ENCODE measurements at places on chromosomes 12 and 14.

DNA sequence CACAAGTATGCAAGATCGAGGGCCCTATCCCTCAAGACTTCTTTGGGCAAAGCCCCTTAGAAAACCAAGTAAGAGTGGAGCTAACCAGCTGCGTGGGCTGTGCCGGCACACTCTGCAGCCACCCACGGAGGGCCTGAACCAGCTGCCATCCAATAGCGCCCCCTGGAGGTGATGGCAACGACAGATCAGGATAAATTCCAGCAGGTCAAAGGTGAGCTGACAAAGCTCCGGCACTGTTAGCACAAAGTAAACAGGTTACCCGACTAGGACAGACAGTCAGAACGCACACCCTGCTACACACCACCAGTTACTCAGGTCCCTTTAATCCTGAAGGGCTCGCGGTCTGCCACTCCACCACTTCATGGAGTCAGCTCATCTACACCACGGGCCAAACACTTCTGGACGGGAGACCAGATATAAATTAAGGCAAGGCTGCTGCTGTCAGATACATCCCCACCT lies 4.9 kb downstream of the ZBTB39 start:
- no peak for DNase-seq

DNA sequence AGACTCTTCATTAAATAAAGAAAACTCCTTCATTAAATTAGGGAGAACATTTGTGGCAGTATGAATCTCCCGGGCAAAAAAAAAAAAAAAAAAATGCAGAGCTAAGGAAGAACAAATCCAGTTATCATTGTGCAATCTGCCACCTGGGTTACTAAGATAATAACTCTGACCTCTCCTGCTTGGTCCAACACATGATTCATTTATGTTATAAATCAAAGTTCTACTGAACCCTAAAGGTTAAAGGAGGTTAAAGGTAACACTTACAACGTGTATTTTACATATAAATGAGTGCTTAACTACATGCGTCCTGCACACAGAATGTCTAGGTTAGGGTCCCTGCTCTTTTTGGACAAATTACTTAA lies 4.2 kb downstream of the TGFB3 start:
- no peak for DNase-seq

DNA sequence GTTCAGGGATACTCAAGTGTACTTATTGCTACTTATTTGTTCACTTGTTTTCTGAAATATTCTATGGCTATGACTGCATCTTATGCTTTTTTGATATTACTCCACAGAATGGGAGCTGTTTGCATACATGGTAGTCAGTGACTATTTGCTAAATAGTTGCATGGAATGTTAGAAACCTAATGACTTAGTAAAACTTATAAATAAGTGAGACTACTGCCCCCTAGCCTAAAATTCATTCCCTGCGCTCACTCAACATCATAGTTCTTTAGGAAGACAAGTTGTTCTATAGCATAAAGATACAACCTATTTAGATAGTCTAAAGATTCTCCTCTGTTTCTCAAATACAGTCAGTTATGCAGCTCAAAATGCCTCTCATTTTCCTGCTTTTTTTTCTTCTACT lies 305.5 kb downstream of the CEP128 start:
- DNase-seq = no peak

DNA sequence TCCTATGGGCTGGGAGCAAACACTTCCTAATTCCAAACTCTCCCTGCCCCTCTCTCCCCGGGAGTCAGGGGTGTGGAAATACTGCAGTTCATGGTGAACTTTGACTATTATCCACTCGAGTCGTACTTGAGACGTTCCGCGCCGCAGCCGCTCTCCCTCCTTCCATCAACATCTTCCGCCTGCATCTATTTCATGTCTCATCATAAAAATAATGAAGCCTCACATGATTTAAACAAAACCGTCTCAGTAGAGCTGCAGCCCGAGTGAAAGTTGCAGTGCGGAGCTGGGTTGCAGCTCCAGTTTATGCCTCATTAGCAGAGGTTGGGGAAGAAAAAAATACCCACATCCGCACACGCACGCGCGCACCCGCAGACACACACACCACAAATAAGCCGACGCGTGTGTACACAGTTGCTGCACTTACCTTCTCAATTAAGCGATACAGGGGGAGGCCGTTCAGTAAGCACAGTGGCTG lies 283 bp downstream of the LMO3 start:
- DNase-seq = no peak

- no peak for DNase-seq
Observed at GRCh38 chr12:14982991-14983390, 10.1 kb downstream of the PDE6H start.

- DNase-seq = no peak
Observed at GRCh38 chr12:1131811-1132224, 140.8 kb downstream of the ERC1 start.

- DNase-seq = peak; percentile 29
Observed at GRCh38 chr14:67704484-67705089, 2.9 kb downstream of the RDH12 start.

DNA sequence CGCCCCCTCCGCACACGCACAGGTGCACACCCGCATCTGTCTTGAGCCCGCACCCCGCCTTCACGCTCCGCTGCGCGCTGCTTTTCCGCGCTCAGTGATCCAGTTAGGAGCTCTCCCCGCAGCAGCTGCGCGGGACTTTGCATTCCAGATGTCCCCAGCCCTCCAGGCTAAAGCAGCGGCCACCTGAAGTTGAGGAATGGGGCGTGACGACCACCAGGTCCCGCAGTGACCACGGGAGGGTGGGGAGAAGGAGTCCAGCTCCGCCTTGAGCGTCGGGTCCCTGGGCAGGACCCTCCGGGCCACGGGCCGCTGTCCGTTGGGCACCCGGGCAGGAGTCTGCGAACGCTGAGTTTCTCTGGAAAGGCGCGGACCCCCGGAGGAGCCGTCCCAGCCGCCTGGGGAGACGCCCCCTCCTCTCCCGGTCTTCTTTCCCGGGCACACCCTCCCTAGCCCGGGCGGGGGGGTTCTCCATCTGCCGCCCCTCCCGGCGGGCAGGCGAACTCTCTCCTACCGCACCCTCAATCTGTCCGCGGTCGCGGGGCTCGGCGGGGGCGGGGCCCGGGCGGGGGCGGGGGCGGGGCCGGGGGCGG lies 334 bp upstream of the TMEM132C start:
- no peak for DNase-seq

DNA sequence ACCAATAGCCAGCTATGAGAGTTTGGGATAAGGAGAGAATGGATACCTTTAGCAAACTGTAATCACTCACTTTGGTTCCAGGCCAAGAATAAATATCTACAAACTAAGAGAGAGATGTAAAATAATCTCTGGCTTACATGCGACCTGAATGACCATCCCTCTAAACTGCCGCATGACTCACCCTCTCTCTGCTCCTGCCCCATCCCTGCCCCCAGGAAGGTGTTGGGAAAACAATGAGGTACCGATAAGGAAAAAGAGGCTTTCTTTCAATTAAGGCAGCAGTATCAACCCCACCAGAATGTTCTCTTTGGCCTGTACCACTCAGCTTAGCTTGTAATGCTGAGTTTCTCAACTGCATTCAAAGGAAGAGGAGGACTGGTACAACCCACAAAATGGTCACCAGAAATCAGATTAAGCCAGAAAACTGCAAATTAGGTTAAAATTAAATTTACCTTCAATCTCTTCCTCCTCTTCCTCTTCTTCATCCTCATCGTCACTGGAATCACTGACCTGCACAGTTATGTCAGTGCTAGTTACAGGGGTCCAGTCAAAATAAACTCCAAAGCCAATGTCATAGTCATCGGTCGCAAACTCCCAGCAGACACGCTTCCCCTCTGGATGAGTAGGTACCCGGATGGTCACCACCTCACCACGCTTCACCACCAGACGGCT lies 22.0 kb downstream of the GSTZ1 start:
- no peak for DNase-seq

DNA sequence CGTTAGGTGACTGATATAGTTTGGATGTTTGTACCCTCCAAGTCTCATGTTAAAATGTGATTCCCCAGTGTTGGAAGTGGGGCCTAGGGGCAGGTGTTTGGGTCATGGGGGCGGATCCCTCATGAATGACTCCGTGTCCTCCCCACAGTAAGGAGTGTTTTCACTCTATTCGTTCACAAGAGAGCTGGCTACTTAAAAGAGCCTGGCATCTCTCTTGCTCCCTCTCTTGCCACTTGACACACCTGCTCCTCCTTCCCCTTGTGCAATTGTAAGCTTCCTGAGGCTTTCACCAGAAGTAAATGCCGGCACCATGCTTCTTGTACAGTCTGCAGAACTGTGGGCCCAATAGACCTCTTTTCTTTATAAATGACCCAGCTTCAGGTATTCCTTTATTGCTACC lies 2.6 kb downstream of the IFI27L2 start:
- DNase-seq = no peak

- DNase-seq = no peak
Observed at GRCh38 chr14:54584097-54584496, 17.2 kb downstream of the SAMD4A start.

GRCh38 chr14:39827901-39828655 lies 395.8 kb upstream of the FBXO33 start:
- DNase-seq = no peak

GRCh38 chr12:87020071-87020470 lies 763.9 kb upstream of the MGAT4C start:
- DNase-seq = no peak

GRCh38 chr12:65696227-65696626 lies 128.1 kb upstream of the HMGA2 start:
- DNase-seq = no peak

DNA sequence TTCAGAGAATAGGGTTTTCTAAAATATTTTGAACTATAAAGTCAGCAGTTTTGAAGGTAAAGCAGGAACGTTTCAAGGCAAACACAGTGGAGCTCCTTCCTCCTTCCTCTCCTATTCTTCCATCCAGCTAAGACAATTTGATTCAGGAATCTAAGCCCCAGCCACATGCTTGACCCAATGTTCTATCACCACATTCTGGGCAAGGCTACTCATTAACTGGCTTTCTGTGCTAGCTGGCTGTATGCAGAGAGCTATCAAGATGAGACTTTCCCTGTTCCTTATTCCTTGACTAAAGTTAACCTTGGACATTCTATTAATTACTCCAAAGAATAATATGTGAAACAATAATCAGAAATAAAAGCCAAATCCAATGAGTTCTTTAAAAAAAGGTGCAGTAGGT lies 266.9 kb downstream of the NOVA1 start:
- no peak for DNase-seq

- DNase-seq = no peak
Observed at GRCh38 chr14:25484235-25484634, 434.3 kb upstream of the STXBP6 start.

- no peak for DNase-seq
Observed at GRCh38 chr14:79325071-79325470, 886.2 kb downstream of the DIO2 start.

DNA sequence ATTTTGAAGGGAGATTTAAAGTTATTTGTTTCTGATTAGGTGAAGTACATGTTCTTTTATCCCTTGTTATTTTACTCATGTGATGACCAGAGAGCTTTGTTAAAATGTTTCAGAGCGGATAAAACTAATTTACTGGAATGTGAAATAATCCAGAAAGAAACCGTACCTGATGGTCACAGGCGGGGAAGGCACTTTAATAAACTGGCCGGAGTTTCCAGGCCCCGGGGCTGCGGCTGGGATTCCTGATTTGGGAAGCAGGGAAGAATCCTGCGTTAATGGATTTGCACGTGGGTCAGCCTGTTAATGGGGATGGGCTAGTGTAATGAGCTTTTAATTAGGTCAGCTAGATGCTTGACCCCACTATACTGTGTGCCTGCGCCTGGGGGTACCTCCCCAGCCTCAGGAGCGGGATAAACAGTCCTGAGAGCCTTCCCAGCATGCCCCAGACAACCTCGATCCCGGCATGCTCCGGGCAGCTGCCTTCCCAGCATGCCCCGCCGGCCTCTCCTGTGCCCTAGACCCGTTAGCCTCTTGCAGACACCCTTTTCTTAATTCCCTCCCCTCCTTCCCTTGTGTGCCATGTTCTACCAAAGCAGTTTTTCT lies 208.6 kb upstream of the CDKN3 start:
- no peak for DNase-seq

DNA sequence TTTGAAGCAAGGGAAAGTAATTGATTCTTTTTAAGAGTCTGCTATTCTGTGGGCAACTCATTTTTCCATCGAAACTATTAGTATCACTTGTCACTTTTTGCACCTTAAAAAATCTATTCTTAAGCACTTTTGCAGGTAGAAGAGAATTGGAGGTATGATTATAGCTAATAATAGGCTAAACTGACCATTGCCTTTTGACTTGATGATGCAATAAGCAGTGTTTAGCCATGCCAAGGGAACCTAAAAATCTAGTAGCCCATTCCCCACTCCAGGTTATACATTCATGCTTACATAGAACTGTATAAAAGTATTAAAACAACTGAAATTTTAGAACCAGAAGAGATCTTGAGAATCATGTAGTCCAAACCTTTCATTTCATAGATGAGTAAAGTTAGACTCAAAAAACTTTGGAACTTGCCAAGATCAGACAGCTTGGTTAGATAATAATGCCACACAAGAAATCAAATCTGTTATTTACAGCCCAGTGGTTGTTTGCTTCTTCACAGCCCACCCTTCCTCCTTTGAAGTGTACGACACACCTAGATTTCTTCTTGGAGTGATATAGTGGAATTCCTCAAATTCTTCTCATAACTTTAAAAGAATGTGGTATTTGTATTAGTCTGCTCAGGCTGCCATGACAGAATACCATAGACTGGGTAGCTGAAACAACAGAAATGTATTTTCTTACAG lies 21.7 kb upstream of the GARIN2 start:
- DNase-seq = no peak

- no peak for DNase-seq
Observed at GRCh38 chr12:42477941-42478340, 111.6 kb downstream of the PRICKLE1 start.

DNA sequence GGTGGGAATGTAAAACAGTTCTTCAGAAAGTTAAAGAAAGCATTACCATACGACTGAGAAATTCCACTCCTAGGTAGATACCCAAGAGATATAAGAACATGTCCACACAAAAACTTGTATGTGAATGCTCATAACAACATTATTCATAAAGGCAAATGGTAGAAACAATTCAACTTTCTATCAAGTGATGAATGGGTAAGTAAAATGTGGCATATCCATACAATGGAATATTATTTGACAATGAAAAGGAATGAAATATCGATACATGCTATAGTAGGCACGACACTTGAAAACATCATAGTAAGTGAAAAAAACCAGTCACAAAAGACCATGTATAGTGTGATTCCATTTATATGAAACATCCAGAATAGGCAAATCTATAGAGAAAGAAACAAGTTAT lies 71.3 kb downstream of the GALNT8 start:
- DNase-seq = no peak

- no peak for DNase-seq
Observed at GRCh38 chr12:52813885-52814709, at the start of gene KRT4. Gene KRT4, minus strand, starts transcription at chr12:52814116. Its CDS starts 58 bp downstream, at chr12:52814058.

GRCh38 chr12:82225871-82226270 lies 132.3 kb downstream of the CCDC59 start:
- no peak for DNase-seq

- no peak for DNase-seq
Observed at GRCh38 chr14:40113671-40114070, 681.4 kb upstream of the FBXO33 start.
